ENCODE measurements at places on chromosomes 1 and 21.

GRCh38 chr1:14896381-14897079 lies 257.0 kb upstream of the TMEM51 start:
- no peak for DNase-seq

- no peak for DNase-seq
These were observed 48.9 kb downstream of the INKA2 start for GRCh38 chr1:111690306-111690617.

- DNase-seq: peak; percentile 45
These were observed 41.0 kb upstream of the PTPRC start for GRCh38 chr1:198597690-198598430.

GRCh38 chr1:83857103-83857502 lies 141.8 kb downstream of the TTLL7 start:
- DNase-seq: no peak

GRCh38 chr1:117162816-117163215 lies 41.3 kb upstream of the TRIM45 start:
- no peak for DNase-seq

DNA sequence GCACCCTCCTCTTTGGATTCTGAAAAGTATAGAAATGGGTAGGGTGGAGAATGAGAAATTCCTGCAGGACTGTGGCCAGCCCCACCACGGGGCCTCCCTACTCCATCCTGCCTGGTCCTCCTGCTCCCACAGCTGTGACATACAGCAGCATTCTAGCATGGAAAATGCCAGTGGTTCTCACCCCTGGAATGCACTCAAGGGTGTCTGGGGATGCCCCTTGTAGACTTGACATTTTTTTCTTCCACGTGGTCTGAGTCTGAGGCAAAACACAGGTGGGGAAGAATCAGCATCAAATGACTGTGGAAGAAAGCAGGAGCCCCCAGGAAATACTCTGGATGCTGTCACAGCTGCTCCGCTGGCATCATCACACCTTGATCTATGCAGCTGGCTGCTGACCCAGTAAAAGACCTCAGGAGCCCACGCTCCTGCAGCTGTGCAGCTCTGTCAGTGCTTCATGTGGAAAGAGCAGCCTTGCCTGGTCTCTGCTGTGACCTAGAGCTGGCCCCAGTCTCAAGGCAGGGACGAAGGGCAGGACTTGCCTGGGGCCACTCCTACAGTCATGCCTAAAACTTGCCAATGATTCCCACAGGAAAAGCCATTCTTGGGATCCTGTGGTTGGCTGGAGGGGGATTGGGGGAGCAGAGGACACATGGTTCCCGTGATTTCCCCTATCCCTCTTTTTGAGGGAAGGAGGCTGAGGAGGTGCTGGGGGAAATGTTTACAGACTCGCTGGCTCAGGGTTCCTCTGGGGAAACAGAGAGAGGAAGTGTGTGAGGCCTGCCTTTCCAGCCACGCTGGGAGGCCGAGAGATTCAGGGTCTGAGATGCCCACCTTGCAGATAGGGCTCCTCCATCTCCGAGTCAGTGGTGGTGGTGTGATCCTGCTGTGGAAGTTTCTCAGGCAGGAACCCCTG lies 10.8 kb upstream of the A3GALT2 start:
- no peak for DNase-seq

GRCh38 chr21:17813353-17813752 lies 5.8 kb downstream of the C21orf91 start:
- no peak for DNase-seq

- DNase-seq: no peak
These were observed 20.2 kb downstream of the NCMAP start for GRCh38 chr1:24575905-24576587.
